ENCODE measurements at places on chromosomes 11 and 22. TPM values are rescaled to one million over a fixed set of nuclear protein-coding genes. Genes with fewer than 3 reads are reported as not detected.

Gene NLRP10
- total RNA-seq: 1.1 TPM

Gene LRRC55
- not detected for total RNA-seq

Gene PLCB3
- 23.5 TPM for total RNA-seq

GRCh38 chr11:71151561-71151960 is 100.8 kb downstream of the SHANK2 start:
- no peak overlapping the region for H3K27ac ChIP-seq
- no peak overlapping the region for H3K4me3 ChIP-seq
- no peaks in the 10 kb centered on the region for H3K36me3 ChIP-seq
- peaks cover 12% of the 10 kb centered on the region for H3K4me1 ChIP-seq
- no peaks in the 10 kb centered on the region for H3K27me3 ChIP-seq
- DNase-seq: no peak

GRCh38 chr11:57219021-57219627 is 17.9 kb downstream of the APLNR start:
- H3K36me3 ChIP-seq: no peaks in the 10 kb centered on the region
- H3K27ac ChIP-seq: no peak overlapping the region
- no peak for DNase-seq

DNA sequence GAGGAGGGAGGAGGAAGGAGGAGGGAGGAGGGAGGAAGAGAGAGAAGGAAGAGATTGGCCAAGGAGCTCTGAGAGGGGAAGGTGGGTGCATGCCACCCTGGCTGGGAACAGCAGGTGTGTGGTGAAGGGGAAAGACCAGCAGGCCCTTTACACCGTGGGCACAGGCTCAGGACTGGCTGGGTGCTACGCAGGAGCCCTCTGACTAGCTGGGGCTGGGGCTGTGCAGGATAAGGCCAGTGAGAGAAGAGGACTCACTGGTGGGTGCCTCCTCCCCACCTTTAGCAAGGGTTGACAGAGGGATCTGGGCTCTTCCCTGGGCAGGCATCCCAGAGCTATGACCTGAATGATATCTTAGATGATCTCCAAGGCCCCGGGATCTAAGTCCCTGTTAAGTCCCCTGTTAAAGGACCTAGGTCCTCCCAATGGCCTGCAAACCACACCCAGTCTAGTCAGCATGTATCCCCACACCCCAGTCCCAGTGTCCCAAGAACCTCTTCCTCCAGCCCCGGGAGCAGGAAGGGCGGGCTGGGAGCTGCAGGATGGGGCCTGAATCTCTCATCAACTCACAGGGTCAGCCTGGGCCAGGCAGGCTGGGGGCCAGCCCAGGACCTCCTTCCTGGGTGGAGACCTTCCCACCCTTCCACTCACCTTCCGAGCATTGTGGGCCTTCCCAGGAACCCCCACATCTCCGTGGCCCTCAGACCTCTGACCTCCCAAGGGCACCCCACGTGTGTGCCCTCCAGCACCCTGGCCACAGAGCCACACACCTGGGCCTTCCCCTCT is 55.4 kb downstream of the CDKN1C start:
- H3K27me3 ChIP-seq: no peaks in the 10 kb centered on the region
- H3K4me3 ChIP-seq: no peak overlapping the region
- no peak for DNase-seq
- H3K27ac ChIP-seq: no peak overlapping the region

GRCh38 chr11:11363674-11364073 is 10.6 kb upstream of the CSNK2A3 start:
- no peak overlapping the region for H3K27ac ChIP-seq
- H3K27me3 ChIP-seq: no peaks in the 10 kb centered on the region
- no peaks in the 10 kb centered on the region for H3K36me3 ChIP-seq

All from hepatocyte (in vitro differentiated cells).